Thyroid gland (tissue), 4 donors: ENCODE measurements at places on chromosomes 13 and 19. TPM values are rescaled to one million over a fixed set of nuclear protein-coding genes. Genes with fewer than 3 reads are reported as not detected.

The GIPR gene
- total RNA-seq = 1.2 TPM

The NDUFS7 gene
- 137 TPM for total RNA-seq

DNA sequence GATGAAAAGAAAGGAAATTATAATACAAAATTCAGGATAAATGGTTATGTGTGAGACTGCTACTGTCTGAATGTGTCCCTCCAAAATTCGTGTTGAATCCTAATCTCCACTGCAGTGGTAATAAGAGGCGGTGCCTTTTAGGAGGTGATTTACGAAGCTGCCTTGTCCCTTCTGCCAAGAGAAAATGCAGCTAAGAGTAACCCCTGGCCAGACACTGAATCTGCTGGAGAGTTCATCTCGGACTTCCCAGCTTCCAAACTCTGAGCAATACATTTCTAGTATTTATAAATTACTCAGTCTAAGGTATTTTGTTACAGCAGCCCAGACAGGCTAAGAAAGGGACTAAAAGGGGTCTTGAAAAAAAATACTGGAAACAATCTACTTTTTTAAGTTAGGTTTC is 152.6 kb downstream of the KLF12 start:
- no peaks in the 10 kb centered on the region for H3K36me3 ChIP-seq
- no peaks in the 10 kb centered on the region for H3K4me1 ChIP-seq
- no peak for DNase-seq
- H3K27me3 ChIP-seq = no peaks in the 10 kb centered on the region
- no peak overlapping the region for H3K27ac ChIP-seq

DNA sequence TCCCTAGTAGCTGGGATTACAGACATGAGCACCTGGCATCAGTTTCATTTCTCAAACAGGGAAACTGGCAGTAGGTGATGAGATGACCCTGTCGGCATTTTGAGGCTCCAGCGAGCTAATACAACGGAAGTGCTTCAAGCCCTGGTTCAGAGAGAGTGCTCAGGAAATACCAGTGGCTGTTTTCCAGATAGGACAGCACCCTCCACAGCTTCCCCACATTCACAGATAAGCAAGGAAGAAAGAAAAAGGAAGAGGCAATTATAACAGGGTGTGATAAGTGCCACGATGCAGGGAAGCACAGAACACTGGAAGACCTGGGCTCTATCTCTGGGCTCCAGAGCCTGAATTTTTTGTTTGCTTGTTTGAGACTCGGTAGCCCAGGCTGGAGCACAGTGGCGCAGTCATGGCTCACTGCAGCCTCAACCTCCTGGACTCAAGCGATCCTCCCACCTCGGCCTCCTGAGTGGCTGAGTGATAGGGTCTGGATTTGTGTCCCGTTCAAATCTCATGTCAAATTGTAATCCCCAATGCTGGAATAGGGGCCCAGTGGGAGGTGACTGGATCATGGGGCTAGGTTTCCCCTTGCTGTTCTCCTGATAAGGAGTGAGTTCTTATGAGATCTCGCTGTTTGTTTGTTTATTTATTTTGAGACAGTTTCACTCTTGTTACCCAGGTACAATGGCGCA is 43.5 kb downstream of the PIN1 start:
- no peaks in the 10 kb centered on the region for H3K36me3 ChIP-seq
- DNase-seq = no peak
- no peaks in the 10 kb centered on the region for H3K27me3 ChIP-seq

DNA sequence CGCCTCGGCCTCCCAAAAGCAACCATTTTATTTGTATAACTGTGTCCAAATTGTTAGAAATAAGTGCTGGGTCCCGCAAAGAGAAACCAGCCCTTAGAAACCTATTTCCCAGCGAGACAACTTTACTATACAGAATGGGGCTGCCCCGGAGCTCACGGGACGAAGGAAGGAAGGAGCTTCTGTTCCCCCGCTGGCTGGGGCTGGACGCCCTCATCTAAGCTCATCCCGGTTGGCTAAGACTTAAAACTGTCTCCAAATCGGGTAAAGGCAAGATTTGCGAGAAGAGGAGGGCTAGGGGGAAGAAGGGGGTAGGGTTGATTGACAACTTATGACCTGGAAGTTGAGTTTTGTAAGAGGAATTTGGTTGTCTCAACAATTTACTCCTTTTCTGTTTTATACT is 12.3 kb upstream of the BSG start:
- H3K4me1 ChIP-seq = no peaks in the 10 kb centered on the region
- no peaks in the 10 kb centered on the region for H3K27me3 ChIP-seq
- H3K36me3 ChIP-seq = no peaks in the 10 kb centered on the region

DNA sequence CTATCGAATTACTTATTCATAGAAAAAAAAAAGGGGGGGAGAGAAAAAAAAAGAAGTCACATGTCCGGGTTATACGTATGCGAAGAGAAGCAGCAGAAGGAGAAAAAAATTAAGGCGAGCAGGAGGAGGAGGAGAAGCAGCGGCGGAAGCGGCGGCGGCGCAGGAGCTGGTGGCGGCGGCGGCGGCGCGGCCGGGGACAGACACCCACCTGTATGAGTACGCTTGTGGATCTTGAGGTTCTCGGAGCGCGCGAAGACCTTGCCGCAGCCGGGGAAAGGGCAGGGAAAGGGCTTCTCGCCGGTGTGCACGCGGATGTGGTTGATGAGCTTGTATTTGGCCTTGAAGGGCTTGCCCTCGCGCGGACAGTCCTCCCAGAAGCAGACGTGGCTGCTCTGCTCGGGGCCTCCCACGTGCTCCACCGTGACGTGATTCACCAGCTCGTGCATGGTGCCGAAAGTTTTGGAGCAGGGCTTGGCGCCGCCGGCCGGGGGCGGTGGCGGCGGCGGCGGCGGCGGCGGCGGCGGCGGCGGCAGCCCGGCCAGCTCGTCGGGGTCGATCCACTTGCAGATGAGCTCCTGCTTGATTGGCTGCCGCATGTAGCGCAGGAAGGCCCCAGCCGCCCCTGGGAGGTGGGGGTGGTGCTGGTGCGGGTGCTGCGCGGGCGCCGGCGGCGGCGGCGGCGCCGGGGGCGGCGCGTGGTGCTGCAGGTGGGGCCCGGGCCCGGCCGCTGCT is 1.5 kb downstream of the ZIC5 start:
- no peak overlapping the region for H3K4me3 ChIP-seq
- H3K4me1 ChIP-seq = peaks cover 20% of the 10 kb centered on the region
- no peak for DNase-seq
- peaks cover 80% of the 10 kb centered on the region for H3K27me3 ChIP-seq

DNA sequence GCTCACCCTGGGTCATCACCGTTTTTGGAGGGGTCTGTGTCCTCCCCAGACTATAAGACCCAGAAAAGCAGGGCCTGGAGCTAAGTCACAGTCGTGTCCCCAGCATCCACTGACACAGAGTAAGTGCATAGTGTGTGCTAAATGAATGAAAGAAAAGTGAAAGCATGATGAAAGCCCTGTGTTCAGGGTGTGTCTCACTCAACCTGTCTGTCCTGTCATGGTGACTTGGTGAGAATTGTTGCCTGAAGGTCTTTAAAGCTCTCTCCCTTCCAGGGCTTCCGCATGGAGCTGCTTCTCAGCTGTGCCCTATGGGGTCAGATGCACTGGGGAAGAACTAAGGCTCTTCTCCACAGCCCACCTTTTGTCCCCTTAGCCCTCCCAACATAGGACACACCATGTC is 20.5 kb upstream of the IGFL1 start:
- no peaks in the 10 kb centered on the region for H3K36me3 ChIP-seq
- no peaks in the 10 kb centered on the region for H3K27me3 ChIP-seq
- peaks cover 6% of the 10 kb centered on the region for H3K4me1 ChIP-seq
- H3K27ac ChIP-seq = no peak overlapping the region

GRCh38 chr13:20053016-20053415 is 94.5 kb downstream of the ZMYM2 start:
- DNase-seq = no peak
- no peaks in the 10 kb centered on the region for H3K27me3 ChIP-seq
- no peaks in the 10 kb centered on the region for H3K36me3 ChIP-seq

DNA sequence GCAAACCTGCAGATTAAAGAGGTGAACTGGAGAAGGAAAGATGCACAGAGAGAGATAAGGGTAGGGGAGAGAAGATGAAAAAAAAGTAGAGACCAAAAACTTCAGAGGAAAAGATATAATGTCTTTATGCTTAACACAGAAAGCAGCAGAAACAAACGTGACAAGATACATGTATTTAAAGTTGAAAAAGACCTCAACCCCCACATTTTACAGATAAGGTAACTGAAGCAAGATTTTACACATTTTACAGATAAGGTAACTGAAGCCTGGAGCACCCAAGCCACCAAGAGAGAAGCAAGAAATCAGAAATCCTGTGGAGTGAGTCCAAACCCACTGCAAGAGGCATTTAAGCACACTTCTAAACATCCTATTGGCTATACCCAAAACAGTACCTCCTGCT is 185.3 kb downstream of the TBC1D4 start:
- H3K4me1 ChIP-seq = no peaks in the 10 kb centered on the region
- H3K4me3 ChIP-seq = no peak overlapping the region
- peaks cover 5% of the 10 kb centered on the region for H3K36me3 ChIP-seq
- no peaks in the 10 kb centered on the region for H3K27me3 ChIP-seq
- no peak overlapping the region for H3K27ac ChIP-seq

- H3K36me3 ChIP-seq = no peaks in the 10 kb centered on the region
- H3K27me3 ChIP-seq = no peaks in the 10 kb centered on the region
- no peak overlapping the region for H3K4me3 ChIP-seq
Measured at GRCh38 chr13:36275190-36276002, 22.2 kb downstream of the CCDC169 start.

DNA sequence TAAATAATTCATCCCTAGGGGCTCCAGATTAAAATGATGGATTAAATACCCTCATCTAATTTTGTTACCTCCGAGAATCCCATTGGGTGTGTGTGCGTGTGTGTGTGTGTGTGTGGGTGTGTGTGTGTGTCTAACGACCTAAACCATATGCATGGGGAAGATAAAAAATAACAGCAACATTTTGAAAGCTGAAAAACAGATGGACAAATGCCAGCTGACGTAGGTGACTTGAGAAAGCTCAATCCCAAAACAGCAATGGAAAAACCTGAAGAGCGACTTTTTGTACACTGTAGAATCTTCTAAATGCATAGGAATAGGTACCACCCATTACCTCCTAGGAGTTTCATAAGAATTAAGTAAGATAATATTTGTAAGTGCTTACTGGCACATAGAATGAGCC is 8.7 kb upstream of the RPL21 start:
- no peak for DNase-seq
- H3K36me3 ChIP-seq = no peaks in the 10 kb centered on the region
- H3K27ac ChIP-seq = no peak overlapping the region

GRCh38 chr13:53064731-53065130 is 36.1 kb downstream of the OLFM4 start:
- H3K4me3 ChIP-seq = no peak overlapping the region
- no peaks in the 10 kb centered on the region for H3K27me3 ChIP-seq
- no peaks in the 10 kb centered on the region for H3K36me3 ChIP-seq
- peaks cover 11% of the 10 kb centered on the region for H3K4me1 ChIP-seq

DNA sequence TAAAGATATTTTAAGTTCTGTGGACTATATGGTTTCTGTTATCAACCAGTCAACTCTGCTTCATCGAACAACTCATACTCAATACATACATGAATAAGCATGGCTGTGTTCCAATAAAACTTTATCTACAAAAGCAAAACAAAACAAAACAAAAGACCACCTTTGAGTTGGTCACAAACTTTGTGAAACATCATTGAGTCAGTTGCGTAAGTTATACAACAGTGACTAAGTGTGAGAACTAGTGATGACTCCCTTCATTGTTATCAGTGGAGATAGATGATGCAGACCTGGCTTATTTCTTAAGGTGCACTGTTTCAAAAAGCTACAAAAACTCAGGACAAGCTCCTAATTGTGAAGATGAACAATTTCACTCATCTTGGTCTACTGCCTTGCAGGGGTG is 14.5 kb upstream of the KLK4 start:
- no peaks in the 10 kb centered on the region for H3K36me3 ChIP-seq
- DNase-seq = no peak
- peaks cover 13% of the 10 kb centered on the region for H3K4me1 ChIP-seq

GRCh38 chr19:39996218-39996810 is 546 bp upstream of the ZNF546 start:
- no peaks in the 10 kb centered on the region for H3K36me3 ChIP-seq
- peaks cover 4% of the 10 kb centered on the region for H3K4me1 ChIP-seq
- H3K4me3 ChIP-seq = peak overlapping the region; percentile 61
- no peaks in the 10 kb centered on the region for H3K27me3 ChIP-seq
- DNase-seq = peak; percentile 12

- no peaks in the 10 kb centered on the region for H3K4me1 ChIP-seq
- no peaks in the 10 kb centered on the region for H3K36me3 ChIP-seq
- no peak overlapping the region for H3K4me3 ChIP-seq
Measured at GRCh38 chr13:75830842-75831241, 194.7 kb downstream of the LMO7 start.

DNA sequence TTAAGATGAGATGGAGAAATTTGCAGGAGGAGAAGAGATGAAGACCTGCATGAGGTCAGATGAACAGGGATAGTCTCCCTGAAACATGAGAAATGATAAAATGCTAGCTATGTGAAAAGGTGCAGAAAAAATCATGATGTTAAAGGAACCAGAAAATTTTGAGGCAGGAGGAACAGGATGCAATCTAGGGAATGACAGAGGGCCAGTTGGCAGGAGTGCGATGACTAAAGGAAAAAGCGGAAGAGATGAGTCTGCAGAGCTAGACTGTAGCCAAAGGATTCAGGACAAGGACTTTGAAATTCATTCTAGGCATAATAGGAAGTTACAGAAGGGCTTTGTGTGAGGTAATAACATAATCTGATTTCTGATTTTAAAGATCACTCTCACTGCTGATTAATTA is 77.9 kb downstream of the TRPC4 start:
- no peak overlapping the region for H3K4me3 ChIP-seq
- DNase-seq = no peak
- no peak overlapping the region for H3K27ac ChIP-seq
- no peaks in the 10 kb centered on the region for H3K27me3 ChIP-seq
- no peaks in the 10 kb centered on the region for H3K36me3 ChIP-seq
- no peaks in the 10 kb centered on the region for H3K4me1 ChIP-seq

DNA sequence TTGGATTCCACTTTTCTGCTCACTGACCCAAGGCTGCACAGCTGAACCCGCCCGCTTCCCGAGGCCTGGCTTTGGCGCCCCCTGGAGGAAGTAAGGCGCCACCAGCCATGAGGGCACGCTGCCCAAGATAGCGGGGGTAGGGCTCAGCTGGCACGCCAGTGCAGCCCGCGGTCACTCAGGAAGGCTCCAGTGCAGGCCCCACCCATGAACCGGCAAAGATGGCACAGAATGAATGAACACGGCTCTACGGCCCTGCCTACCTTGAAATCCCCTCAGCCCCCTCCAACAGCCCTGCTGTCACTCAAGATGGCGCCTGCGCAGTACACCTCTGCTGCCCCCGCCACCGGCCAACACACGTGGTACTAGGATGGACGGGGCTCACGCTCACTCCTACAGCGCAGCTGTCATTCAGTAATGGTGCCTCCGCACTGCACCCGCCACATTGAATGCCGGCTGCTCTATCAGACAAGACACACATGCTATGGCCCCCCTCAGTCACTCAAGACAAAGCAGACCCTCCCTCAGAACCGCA is 3.0 kb downstream of the PEG3 start:
- H3K36me3 ChIP-seq = no peaks in the 10 kb centered on the region
- no peaks in the 10 kb centered on the region for H3K27me3 ChIP-seq
- peaks cover 3% of the 10 kb centered on the region for H3K4me1 ChIP-seq
- H3K27ac ChIP-seq = peak overlapping the region; percentile 60
- DNase-seq = peak; percentile 92

DNA sequence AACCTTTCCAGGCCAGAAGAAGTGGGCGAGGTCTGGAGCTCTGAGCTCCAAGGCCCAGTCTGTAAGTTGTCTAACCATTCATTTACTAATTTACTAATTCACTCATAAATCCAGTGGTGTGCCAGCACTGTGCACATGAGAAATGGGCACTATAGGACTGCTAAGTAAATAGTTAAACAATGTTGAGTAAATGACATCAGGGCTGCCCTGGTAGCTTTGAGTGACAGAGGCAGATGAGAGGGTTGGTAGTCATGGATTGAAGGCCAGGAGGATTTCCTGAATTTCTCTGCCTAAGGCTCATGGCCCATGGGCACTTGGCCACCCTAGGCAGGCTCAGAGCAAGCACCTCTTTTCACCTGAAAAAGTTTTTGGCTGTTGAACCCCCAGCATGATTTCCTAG is 216.9 kb upstream of the RXFP2 start:
- H3K27me3 ChIP-seq = no peaks in the 10 kb centered on the region
- no peaks in the 10 kb centered on the region for H3K36me3 ChIP-seq
- H3K4me3 ChIP-seq = no peak overlapping the region
